Esophagus squamous epithelium (tissue), 5 donors: ENCODE measurements at places on chromosomes 16 and 17. TPM values are rescaled to one million over a fixed set of nuclear protein-coding genes. Genes with fewer than 3 reads are reported as not detected.

The ZP2 gene
- not detected for total RNA-seq

The PYY gene
- total RNA-seq, result not detected

The TBC1D3K gene
- not detected for total RNA-seq

GRCh38 chr17:43768382-43768781, 9.8 kb upstream of the SOST start:
- DNase-seq, result no peak

- no peak for DNase-seq
These were observed 98.5 kb upstream of the RPRML start for GRCh38 chr17:47077576-47077975.

DNA sequence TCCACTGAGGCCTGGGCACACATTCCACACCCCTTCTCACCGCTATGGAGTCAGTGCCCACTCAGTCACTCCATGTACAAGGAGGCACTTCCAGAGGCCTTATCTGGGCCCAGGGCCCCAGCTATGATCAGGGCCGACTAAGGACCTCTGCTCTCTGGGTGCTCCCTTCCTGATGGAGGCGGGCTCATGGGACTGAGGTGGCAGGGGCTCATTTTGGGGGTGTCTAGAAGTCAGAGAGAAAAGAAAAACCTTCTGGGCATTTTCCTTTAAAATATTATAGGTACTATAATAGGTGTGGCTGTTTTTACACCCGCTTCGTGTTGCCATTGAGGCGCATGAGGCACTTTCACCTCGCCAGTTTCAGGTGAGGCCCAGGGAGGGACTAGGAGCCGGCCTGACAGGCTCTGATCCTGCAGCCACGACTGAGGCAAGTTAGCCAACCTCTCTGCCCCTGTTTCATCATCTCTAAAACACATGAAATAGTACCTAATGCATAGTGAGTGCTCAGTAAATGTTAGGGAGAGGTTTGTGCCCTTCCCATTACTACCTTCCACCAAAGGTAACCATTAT, 14.4 kb downstream of the B9D1 start:
- no peak for DNase-seq

DNA sequence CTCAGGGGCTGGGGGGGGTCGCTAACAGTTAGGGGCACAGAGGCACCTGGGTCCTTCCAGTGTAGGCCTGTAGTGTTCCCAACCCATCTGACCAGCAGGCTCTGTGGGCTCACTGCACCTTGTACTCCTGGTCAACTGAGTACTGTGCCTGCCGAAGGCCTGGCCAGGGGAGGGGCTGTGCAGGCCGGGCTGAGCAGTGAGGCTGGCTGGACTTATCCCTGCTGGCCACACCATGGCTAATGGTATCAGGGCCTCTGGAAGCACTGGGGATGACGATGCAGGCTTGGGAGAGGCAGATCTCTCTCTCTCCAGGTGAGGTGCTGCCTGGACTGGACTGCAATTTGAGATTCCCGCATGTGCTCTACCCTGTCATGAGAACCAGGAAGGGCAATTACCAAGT, 58.9 kb upstream of the SDK2 start:
- DNase-seq, result no peak

- DNase-seq, result no peak
These were observed 3.3 kb upstream of the LAT start for GRCh38 chr16:28981517-28981916.

- no peak for DNase-seq
These were observed 409.9 kb downstream of the SLC39A11 start for GRCh38 chr17:72682605-72683004.

DNA sequence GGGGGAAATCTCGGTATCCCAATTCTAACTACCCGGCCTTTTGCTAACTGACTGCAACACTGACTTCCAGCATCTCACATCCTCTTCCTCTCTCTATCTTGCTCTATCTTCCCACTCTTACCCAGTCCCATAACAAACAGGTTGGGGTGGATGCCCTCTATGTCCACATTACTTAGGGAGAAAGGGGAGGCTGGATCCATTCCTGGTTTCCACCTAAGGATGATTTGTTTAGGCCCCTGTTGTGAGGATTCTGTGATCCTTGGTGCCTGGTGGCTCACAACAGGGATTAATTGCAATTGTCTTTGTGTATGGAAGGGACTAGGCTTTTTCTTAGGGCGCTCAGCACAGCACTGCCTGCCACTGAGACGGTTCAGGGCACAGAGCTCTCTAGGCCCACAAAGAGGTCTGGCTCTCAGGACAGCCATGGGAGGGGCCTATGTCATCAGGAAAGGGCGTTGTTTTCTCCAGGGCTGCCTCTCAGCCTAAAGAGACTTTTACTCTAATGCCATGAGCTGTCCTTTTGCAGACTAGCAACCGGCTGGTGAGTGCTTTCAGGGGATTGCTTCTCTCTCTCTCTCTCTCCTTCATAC, 612.1 kb upstream of the SALL1 start:
- DNase-seq, result no peak

- no peak for DNase-seq
These were observed 7.5 kb downstream of the EIF1 start for GRCh38 chr17:41695954-41696757.

DNA sequence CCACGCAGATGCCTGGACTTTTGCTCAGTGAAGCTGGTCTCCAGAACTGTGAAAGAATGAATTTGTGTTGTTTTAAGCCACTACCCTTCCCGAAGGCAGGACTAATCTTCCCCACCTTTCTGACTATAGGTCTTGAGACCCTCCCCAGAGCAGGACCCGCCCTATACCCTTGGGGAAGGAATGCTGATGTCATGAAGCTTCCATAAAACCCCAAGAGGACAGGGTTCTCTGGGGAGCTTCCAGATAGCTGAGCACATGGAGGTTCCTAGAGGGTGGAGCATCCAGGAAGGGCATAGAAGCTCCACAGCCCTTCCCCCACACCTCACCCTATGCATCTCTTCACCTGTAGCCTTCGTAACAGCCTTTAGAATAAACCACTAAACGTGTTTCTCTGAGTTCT, 287.8 kb downstream of the SOX9 start:
- DNase-seq, result no peak

- no peak for DNase-seq
These were observed 130.2 kb upstream of the CHMP6 start for GRCh38 chr17:80861418-80861815.
